NCI-H1048 (cell line): ENCODE measurements at places on chromosomes 1 and 21.

- DNase-seq = no peak
Measured at GRCh38 chr1:100730130-100730529, 10.6 kb downstream of the VCAM1 start.

DNA sequence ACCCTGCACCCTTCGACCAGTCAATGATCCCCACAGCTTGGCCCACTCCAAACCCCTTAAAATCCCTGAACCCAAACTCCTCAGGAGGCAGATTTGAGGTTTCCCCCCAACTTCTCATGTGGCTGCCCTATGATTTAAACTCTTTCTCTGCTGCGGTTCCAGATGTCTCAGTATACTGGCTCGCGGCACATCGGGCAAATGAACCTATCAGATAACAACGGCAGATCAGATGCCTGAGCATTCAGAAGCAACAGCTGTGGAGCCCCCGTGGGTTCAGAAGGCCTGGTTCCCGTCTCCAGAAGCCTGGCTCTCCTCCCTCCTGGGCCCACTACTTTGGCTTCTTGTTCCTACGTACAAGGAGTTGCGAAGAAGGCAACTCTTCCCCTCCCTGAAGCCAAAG is 43.3 kb upstream of the H6PD start:
- no peak for DNase-seq

GRCh38 chr1:231519166-231519565 is 9.3 kb upstream of the TSNAX start:
- no peak for DNase-seq

- DNase-seq = no peak
Measured at GRCh38 chr21:34807881-34808568, 139.2 kb downstream of the CLIC6 start.

DNA sequence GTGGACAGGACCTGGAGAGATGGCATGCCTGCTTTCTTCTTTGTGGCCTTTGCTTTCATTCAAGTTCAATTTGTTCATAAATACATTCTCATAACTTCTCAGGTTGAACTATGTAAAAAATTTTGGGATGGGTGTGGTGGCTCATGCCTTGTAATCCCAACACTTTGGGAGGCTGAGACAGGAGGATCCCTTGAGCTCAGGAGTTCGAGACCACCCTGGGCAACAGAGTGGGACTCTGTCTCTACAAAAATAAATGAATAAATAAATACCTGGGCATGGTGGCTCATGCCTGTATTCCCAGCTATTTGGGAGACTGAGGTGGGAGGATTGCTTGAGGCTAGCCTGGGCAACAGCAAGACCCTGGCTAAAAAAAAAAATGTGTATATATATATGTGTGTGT is 2.1 kb downstream of the KIF1B start:
- DNase-seq = no peak

- no peak for DNase-seq
Measured at GRCh38 chr1:30101487-30102227, 621.7 kb downstream of the MATN1 start.

DNA sequence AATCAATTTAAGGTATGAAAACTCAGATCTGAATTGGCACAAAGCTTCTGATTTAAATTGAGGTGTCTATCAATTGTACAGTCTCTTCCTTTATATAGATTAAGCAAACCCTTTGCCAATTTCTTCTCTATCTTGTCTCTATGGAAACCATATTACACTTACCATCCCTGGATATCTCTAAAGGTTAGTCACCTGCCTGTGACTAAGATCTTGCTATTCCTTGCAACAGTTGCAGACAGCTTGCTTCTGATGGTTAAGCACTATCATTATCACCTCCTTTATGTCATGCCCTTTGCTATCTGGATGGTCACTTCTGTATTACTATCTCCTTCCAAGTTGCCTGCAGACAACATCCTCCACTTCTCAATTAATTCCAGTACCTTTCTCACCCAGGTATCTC is 998.6 kb upstream of the B3GALT2 start:
- no peak for DNase-seq

DNA sequence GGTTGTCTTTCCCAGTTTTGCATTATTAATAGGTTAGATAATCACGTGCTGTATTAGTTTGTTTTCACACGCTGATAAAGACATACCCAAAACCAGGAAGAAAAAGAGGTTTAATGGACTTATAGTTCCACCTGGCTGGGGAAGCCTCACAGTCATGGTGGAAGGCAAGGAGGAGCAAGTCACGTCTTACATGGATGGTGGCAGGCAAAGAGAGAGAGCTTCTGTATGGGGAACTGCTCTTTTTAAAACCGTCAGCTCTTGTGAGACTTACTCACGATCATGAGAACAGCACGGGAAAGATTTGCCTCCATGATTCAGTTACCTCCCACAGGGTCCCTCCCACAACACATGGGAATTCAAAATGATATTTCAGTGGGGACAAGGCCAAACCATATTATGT is 2.3 kb upstream of the VCAM1 start:
- DNase-seq = no peak

GRCh38 chr1:111973150-111973790 is 16.2 kb downstream of the KCND3 start:
- no peak for DNase-seq

DNA sequence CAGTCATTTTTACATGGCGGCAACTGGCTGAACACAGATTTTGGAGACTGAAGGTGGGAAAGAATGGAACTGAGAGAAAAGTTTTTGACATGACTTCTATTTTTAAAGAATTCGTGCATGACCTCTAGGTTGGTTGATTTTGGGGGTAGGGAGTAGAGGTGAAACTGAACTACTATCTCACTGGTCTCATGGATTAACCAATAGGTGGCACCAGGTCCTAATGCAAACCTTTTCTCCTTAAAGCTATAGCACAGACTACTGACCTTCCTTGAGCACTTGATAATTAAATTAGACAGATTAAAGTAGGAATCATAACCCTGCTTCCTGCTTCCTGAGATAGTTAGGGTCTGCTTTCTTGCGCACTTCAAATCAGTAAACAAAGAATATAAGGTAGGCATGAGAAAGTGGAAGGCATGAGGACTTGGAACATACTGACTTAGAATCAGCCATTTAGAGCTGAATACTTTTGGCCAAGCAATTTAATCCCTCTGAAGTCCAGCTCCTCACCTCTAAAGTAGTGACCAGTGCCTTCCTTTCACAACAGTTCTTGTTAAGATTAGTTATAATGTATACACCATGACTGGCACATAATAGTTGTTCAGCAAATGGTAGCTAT is 206.0 kb downstream of the CENPF start:
- DNase-seq = no peak

- DNase-seq = no peak
Measured at GRCh38 chr1:145983960-145984830, 12.2 kb downstream of the TXNIP start.
